ENCODE measurements at places on chromosomes 11 and 22. TPM values are rescaled to one million over a fixed set of nuclear protein-coding genes. Genes with fewer than 3 reads are reported as not detected.

DNA sequence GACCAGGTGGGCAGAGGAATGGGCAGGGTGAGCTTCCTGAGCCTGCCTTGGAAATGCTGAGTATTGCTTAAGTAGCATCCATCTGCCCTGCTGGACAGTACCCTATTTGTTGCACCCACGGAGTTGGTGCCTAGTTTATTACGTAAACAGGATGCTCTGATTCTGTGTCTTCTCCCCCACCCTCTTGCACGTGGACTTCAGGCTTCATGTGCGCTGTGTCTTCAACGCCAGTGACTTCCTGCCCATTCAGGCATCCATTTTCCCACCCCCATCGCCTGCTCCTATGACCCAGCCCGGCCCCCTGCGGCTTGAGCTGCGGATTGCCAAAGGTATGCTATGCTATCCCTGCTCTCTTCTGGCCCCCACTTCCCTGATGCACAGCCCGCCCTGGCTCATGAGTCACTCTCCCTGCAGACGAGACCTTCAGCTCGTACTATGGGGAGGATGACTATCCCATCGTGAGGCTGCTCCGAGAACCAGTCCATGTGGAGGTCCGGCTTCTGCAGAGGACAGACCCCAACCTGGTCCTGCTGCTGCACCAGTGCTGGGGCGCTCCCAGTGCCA lies 5.7 kb downstream of the ZP1 start:
- peaks cover 20% of the 10 kb centered on the region for H3K4me1 ChIP-seq
- no peaks in the 10 kb centered on the region for H3K27me3 ChIP-seq
- no peaks in the 10 kb centered on the region for H3K36me3 ChIP-seq
- no peak overlapping the region for H3K27ac ChIP-seq

GRCh38 chr11:61719978-61720377 lies 32.5 kb upstream of the MYRF start:
- H3K4me1 ChIP-seq: peaks cover 5% of the 10 kb centered on the region
- H3K36me3 ChIP-seq: no peaks in the 10 kb centered on the region
- no peak for DNase-seq
- no peaks in the 10 kb centered on the region for H3K27me3 ChIP-seq
- no peak overlapping the region for H3K4me3 ChIP-seq
- H3K27ac ChIP-seq: no peak overlapping the region

DNA sequence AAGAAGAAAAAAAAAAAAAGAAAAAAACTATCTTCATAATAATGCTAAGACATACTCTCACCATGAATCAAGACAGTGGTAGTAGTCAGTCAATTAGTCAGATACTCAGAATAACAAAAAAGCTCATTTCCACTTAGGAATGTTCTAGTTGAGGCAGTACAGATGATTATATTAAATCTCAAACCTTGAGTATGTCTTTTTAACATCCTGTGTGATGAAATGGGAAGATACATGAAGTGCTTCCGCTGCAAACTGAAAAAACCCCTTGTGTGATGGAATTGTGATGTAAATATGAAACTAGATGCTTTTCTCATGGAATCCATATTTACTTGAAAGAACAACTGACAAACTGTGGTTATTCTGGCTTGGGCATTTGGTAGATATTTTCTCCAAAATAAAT lies 13.7 kb downstream of the AMOTL1 start:
- H3K4me1 ChIP-seq: peaks cover 76% of the 10 kb centered on the region
- H3K27ac ChIP-seq: no peak overlapping the region
- DNase-seq: no peak
- H3K36me3 ChIP-seq: no peaks in the 10 kb centered on the region
- no peak overlapping the region for H3K4me3 ChIP-seq

DNA sequence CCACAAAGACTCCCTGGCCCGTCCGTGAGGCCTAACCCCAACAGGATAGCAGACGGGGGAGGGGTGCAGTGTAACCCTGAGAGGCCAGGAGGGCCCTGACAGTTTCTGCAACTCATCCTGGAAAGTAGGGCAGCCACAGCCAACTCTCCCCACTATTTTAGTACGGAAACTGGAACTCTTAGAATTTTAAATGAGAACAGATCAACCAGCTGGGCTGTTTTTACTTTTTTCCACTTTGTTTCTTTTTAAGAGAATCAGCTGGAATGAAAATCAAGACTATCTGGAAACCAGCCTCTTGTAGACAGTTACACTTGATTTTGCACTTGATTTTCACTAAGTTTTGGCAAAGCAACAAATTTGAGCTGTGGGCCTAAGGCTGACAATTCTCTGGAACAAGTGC lies 42.7 kb upstream of the NRIP3 start:
- no peak for DNase-seq
- H3K27me3 ChIP-seq: no peaks in the 10 kb centered on the region
- H3K4me3 ChIP-seq: no peak overlapping the region
- peaks cover 14% of the 10 kb centered on the region for H3K4me1 ChIP-seq
- H3K36me3 ChIP-seq: no peaks in the 10 kb centered on the region

The MYO18B gene
- total RNA-seq: 0.14 TPM

The NOX4 gene
- 2.7 TPM for total RNA-seq

The OR6M1 gene
- total RNA-seq: not detected

DNA sequence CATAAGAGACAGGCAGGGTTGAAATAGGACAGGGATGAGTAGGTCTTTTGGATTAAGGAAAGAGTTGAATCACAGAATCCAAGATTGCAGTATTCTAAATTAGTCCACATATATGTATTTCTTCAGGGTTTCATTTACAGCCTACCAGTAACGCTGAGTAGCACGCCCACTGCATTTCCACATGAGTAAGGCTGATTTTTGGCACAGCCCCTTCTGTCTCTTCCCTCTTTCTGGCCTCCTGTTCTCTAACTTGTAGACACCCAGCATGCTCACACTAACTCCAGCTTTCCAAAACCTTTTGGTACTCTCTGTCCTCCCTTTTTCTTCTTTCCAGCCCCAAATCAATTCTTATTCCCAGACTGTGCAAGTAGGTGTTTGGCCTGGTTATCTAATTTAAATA lies 3.7 kb upstream of the SIK2 start:
- no peak for DNase-seq
- no peaks in the 10 kb centered on the region for H3K36me3 ChIP-seq
- peaks cover 8% of the 10 kb centered on the region for H3K4me1 ChIP-seq
- no peaks in the 10 kb centered on the region for H3K27me3 ChIP-seq
- no peak overlapping the region for H3K4me3 ChIP-seq

DNA sequence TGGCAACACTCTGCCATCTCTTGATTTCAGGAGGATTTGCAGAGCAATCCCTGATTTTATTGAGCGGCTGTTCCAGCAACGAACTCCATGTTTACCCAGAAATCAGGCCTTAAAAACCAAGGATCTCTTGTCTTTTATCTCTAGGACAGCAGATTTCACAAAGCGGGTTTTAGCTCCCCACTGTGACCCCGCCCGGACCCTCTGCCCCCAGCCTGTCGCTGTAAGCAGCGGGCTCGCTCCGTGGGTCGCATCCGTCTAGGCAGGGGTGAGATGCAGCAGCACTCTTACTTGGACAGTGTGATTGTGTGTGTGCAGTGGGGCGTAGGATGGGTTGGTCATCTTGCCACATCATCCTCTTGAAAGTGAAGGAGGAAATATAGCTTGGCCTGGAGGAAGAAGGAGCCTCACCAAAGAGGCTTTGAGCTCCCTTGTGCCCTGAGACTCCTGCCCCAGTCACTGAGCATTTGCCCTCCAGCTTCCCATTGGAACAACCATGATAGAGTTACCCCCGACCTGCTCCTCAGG lies 189.2 kb upstream of the TBCEL start:
- no peak overlapping the region for H3K4me3 ChIP-seq
- H3K27me3 ChIP-seq: no peaks in the 10 kb centered on the region
- no peaks in the 10 kb centered on the region for H3K4me1 ChIP-seq
- no peak overlapping the region for H3K27ac ChIP-seq

DNA sequence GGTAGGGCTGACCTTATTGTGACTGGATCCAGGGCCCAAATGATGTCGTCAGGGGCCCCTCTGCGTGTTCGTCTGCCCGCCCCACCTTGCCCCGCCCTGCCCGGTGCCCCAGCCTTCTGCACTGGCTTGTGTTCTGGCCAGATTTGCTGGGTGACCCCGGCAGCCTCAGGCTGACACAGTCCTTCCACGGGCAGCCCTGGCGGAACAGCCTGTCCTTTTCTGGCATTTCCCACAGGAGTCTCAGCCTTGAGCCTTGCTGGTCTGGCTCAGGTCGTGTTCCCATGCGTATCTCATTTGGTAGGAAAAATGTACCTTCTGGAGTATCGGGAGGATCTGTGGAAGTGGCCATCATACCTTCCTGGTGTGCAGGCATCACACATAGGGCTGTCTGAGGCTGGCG lies 31.0 kb downstream of the IGHMBP2 start:
- H3K36me3 ChIP-seq: peaks cover 81% of the 10 kb centered on the region
- no peak overlapping the region for H3K4me3 ChIP-seq
- no peak overlapping the region for H3K27ac ChIP-seq
- H3K27me3 ChIP-seq: no peaks in the 10 kb centered on the region
- DNase-seq: no peak

The UPK3A gene
- not detected for total RNA-seq

The CDHR5 gene
- total RNA-seq: not detected

DNA sequence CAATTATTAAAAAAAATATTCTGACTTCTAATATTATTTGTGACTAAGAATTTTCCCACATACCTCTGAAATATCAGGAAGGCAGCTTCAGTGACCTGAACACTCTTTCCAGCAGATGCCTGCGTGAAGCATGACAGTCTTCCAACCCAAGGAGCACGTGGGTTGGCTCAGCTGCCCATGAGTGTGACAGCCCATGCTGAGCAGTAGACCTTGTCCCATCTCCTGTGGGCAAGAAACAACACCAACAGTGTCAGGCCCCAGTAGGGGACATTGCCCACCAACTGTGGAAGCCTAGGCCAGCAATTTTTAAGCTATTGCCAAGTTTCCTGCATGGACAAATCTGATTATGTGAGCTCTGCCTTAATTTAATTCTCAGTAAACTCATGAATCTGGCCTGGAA lies 66.4 kb upstream of the OLFML1 start:
- H3K27ac ChIP-seq: no peak overlapping the region
- H3K27me3 ChIP-seq: peaks cover 5% of the 10 kb centered on the region
- DNase-seq: no peak
- no peaks in the 10 kb centered on the region for H3K4me1 ChIP-seq

The GRIA4 gene
- total RNA-seq: not detected

GRCh38 chr22:39937906-39938305 lies 22.3 kb upstream of the TMA7B start:
- DNase-seq: no peak
- peaks cover 43% of the 10 kb centered on the region for H3K27me3 ChIP-seq
- no peak overlapping the region for H3K27ac ChIP-seq
- no peak overlapping the region for H3K4me3 ChIP-seq

- no peak overlapping the region for H3K4me3 ChIP-seq
- peaks cover 4% of the 10 kb centered on the region for H3K27me3 ChIP-seq
- peaks cover 2% of the 10 kb centered on the region for H3K4me1 ChIP-seq
- H3K36me3 ChIP-seq: no peaks in the 10 kb centered on the region
These were observed 42.9 kb upstream of the PRR5 start for GRCh38 chr22:44659140-44659539.

GRCh38 chr22:40616578-40616977 lies 19.9 kb downstream of the MRTFA start:
- no peak overlapping the region for H3K27ac ChIP-seq
- H3K36me3 ChIP-seq: no peaks in the 10 kb centered on the region
- no peak overlapping the region for H3K4me3 ChIP-seq
- H3K27me3 ChIP-seq: no peaks in the 10 kb centered on the region
- no peak for DNase-seq

- H3K4me3 ChIP-seq: no peak overlapping the region
- H3K27ac ChIP-seq: no peak overlapping the region
- H3K36me3 ChIP-seq: no peaks in the 10 kb centered on the region
- H3K4me1 ChIP-seq: no peaks in the 10 kb centered on the region
- no peaks in the 10 kb centered on the region for H3K27me3 ChIP-seq
These were observed 442.2 kb upstream of the DDI1 start for GRCh38 chr11:103594283-103594682.

The SHANK2 gene
- 62.5 TPM for total RNA-seq

The OR8U1 gene
- not detected for total RNA-seq

DNA sequence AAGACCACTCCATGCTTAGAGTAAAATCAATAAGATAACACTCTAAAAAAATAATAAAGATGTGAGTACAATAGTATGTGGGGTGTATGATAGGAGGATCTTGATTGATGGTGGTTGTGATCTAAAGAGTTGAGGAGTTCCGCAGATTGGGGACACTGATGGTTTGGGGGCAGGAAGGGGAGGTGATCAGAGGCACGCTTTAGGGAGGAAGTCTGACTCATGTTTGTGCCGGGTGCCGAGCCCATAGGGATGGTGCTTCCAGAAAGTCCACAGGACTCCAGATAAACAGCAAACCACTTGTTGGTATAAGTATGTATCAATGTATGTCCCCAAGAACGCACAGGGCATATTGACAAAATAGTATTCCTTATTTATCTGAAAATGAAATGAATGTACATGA lies 27.5 kb downstream of the LINC01488 start:
- no peaks in the 10 kb centered on the region for H3K4me1 ChIP-seq
- no peaks in the 10 kb centered on the region for H3K27me3 ChIP-seq
- DNase-seq: no peak
- H3K27ac ChIP-seq: no peak overlapping the region
- H3K4me3 ChIP-seq: no peak overlapping the region

The IZUMO1R gene
- total RNA-seq: not detected

DNA sequence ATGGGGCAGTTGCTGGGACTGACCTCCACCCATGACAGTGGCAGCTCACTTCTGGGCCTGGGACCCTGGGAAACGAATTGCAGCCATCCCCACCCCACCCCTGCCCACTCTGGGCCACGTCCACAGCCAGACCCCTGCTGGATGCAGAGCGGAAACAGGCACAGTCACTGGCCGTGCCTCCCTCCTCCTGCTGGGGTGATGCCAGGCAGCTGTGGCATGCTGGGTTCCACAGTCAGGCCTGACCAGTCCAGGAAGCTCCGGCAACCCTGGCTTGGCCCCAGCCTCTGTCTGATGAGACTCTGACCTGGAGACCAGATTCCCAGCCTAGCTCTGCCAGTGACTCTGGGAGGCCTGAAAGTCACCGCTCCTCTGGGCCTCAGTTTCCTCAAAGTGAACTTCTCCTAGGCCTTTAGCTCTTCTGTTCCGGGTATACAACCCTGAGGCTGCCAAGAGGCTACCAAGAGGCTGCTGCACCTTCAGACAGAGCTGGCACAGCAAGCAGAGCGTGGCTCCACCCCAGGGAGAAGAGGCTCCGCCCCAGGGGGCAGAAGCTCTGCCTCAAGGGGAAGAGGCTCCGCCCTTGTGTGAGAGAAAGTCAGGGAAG lies 8.9 kb downstream of the SULT4A1 start:
- H3K27me3 ChIP-seq: peaks cover 18% of the 10 kb centered on the region
- no peaks in the 10 kb centered on the region for H3K36me3 ChIP-seq
- no peak overlapping the region for H3K27ac ChIP-seq
- no peak overlapping the region for H3K4me3 ChIP-seq

DNA sequence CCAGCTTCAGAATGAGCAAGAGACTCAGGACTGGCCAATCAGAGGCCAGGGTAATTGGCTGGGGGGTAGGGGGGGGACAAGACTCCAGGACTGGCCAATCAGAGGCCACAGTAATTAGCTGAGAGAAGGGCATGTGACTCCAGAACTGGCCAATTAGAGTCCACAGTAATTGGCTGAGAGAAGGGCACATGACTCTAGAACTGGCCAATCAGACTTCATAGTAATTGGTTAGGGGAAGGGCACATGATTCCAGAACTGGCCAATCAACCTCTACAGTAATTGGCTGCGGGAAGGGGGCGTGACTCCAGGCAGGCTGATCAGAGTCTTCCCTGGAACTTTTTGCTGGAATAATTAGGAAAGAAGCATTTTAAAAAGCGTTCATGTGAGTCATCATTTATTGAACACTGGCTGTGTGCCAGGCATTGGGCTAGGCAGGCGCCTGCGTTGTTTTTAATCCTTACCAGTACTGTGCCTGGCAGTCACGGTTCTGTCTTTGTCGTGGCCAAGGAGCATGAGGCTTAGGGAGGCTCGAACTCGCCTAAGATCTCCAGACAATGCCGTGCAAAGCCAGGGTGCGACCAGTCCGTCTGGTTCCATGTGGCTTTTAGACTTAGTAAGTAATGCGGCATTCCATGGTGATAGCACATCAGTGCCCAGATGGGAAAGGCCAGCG lies 508.1 kb downstream of the TBC1D22A start:
- H3K27ac ChIP-seq: no peak overlapping the region
- no peaks in the 10 kb centered on the region for H3K36me3 ChIP-seq
- no peak for DNase-seq
- H3K4me3 ChIP-seq: no peak overlapping the region
- no peaks in the 10 kb centered on the region for H3K27me3 ChIP-seq
